Lung (tissue), 17 donors: ENCODE measurements at places on chromosomes 11 and 22.

DNA sequence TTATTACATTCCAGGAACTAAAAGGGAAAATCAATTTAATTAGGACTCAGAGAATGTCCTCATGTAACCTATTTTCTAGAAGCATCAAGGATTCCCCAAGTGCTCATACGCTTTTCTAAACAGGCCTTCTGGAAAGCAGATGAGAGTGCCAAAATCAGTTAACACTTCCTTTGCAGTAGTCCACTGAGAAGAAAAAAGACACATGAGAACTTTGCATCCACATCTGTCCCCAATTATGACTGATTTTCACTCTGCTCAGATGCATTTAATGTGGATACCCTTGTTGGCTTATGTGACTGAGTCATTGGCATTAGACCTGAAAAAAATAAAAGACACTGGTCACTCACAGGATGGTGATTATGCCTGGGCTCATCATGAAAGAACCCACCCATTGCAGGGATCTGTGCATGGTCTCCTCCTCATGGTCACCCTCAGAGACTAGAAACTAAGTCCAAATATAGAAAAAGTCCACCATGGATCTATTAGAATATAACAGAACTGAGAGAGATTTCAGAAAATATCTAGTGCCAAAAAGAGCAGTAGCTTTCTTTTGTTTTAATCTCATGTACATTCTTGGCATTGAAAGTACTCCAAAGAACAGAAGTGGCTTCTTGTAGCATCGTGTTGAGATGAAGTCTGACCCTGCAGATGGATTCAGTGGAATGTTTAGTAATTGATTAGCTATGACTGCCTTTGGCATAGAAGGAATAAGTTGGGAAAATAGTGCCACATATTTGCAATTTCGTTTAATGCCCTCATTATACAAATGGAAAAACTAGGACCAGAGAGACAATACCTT is 48.8 kb upstream of the FIBIN start:
- H3K36me3 ChIP-seq: no peaks in the 10 kb centered on the region
- H3K4me3 ChIP-seq: no peak overlapping the region
- no peaks in the 10 kb centered on the region for H3K27me3 ChIP-seq
- H3K4me1 ChIP-seq: no peaks in the 10 kb centered on the region

GRCh38 chr22:39229688-39230260 is 15.0 kb downstream of the PDGFB start:
- H3K27ac ChIP-seq: no peak overlapping the region
- peaks cover 14% of the 10 kb centered on the region for H3K4me1 ChIP-seq

- peak; percentile 79 for DNase-seq
- no peaks in the 10 kb centered on the region for H3K36me3 ChIP-seq
- no peak overlapping the region for H3K4me3 ChIP-seq
- no peaks in the 10 kb centered on the region for H3K27me3 ChIP-seq
- H3K27ac ChIP-seq: peak overlapping the region; percentile 82
- H3K4me1 ChIP-seq: no peaks in the 10 kb centered on the region
Observed at GRCh38 chr11:16815047-16815767, 76.8 kb downstream of the C11orf58 start.

DNA sequence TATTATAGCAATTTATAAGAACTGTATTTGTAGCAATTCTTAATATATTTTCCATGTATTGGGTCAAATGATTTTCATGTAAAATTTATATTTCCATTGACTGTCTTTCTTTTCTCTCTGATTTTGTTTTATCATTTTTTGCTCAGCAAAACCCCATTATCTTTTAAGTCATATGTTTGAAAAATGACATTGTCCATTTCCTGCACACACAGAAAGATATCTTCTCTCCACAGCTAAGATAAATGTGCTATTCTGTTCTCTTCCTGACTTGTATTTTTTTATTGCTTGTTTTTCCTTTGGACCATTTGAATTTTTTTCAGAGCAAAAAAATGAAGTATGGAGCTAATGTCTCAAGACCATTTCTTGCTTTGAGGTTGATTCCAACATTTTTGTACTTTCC is 6.3 kb upstream of the LRRC55 start:
- no peaks in the 10 kb centered on the region for H3K27me3 ChIP-seq
- H3K36me3 ChIP-seq: no peaks in the 10 kb centered on the region
- no peaks in the 10 kb centered on the region for H3K4me1 ChIP-seq

DNA sequence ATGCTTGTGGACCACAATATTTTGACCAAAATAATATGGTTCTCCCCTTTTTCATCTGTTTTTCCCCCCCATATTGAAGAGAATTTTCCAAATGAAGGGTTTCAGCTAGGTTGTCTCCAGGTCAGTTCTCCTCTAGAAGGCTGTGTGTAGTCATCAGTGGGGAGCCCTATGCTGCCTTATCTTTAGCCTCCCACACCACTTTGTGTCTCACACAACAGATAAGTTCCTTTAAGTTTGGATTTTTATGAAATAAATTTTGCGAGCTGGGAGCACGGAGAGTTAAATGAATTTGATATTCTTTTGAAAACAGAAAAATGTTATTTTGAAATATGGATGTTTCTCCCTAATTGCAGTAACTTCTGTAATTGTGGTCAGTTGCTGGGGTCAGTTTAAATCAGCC is 28.9 kb downstream of the PAX6 start:
- H3K4me1 ChIP-seq: no peaks in the 10 kb centered on the region
- DNase-seq: no peak
- H3K27me3 ChIP-seq: no peaks in the 10 kb centered on the region
- H3K4me3 ChIP-seq: no peak overlapping the region
- no peak overlapping the region for H3K27ac ChIP-seq
- no peaks in the 10 kb centered on the region for H3K36me3 ChIP-seq

DNA sequence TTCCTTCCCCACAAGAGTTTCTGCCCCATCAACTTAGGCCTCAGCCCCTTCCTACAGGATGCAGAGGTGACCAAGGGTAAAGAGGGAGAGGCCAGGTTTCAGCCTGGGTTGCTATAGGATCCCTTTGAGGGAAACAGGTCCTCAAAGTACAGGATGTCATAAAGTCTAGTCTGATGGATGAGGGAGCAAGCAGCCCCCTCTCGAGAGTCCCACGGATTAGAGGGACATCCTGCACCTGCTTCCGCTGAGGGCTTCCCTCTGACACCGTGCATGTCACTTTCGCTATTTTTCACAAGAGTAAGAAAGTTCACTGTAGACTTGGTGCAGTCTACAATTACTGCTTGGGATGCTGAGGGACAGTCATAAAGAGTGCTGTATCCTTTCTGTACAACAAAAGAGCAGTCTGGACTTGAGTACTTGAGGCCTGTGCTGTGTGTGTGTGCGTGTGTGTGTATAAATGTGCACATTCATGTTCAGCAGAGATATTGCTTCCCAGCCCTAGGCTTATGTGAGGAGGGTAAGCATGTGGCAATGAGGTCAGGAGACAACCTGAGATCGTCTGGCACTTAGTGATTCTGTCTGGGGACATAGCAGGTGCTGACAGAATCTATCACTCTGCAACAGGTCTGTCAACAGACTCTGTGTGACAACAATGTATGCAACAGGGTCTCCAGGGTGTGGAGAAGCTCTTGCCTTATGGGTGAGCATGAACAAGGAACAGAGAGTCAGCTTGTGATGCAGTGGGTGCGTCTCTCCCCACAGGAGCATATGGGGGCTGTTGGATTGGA is 18.0 kb upstream of the CHST1 start:
- H3K36me3 ChIP-seq: no peaks in the 10 kb centered on the region
- H3K4me1 ChIP-seq: no peaks in the 10 kb centered on the region
- H3K27ac ChIP-seq: no peak overlapping the region
- H3K4me3 ChIP-seq: no peak overlapping the region
- peaks cover 6% of the 10 kb centered on the region for H3K27me3 ChIP-seq

DNA sequence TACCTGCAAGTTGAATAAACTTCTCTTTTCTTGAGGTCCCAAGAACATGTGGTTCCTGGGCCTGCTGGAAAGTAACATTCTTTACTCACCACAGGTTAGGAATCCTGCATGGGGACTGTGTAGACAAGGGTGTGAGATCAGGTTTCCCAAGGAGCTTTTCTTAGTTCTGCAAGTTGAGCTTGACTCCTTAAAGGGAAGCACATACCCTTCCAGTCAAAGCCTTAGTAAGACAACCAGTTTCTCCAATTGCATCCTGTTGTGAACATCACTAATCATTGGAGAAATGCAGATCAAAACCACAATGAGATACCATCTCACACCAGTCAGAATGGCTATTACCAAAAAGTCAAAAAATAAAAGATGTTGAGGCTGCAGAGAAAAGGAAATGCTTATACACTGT is 48.3 kb upstream of the PAK1 start:
- no peak overlapping the region for H3K27ac ChIP-seq
- H3K27me3 ChIP-seq: no peaks in the 10 kb centered on the region
- H3K4me1 ChIP-seq: no peaks in the 10 kb centered on the region
- H3K4me3 ChIP-seq: no peak overlapping the region
- H3K36me3 ChIP-seq: no peaks in the 10 kb centered on the region
- peak; percentile 20 for DNase-seq

DNA sequence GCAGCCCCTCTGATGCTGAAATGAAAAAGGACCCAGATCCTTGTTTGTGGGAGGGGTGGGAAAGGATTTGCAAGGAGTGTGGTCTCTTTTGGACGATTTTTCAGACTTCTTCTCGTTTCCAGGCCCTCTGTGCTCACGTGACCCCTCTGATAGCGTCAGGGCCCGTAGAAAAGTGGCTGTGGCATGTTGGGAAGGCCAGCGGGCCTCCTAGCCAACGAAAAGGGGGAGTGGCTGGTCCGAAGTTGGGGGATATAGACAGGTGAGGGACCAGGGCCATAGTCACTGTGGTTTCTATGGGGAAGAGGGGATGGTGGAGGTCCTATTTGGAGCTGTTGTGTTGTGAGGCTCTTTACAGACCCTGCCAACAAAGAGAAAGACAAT is 6.6 kb downstream of the PARVB start:
- no peaks in the 10 kb centered on the region for H3K4me1 ChIP-seq
- H3K27me3 ChIP-seq: no peaks in the 10 kb centered on the region
- H3K36me3 ChIP-seq: no peaks in the 10 kb centered on the region
- peak overlapping the region; percentile 51 for H3K27ac ChIP-seq

DNA sequence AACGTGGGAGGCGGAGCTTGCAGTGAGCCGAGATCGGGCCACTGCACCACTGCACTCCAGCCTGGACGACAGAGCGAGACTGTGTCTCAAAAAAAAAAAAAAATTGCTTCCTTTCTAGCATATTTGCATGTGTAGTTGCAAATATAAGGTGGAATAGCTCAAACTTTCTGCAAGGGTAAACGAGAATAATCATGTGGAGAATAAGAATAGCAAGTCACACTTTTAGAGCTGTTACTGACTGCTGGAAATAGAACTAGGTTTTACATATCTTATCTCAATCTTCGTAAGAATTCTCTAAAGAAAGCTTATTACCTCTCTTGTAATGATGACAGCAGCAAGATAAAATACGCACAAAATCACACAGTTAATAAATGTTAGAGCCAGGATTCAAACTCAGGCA is 1.6 kb downstream of the L3MBTL2 start:
- H3K36me3 ChIP-seq: peaks cover 12% of the 10 kb centered on the region
- H3K27ac ChIP-seq: no peak overlapping the region
- DNase-seq: no peak

- H3K4me1 ChIP-seq: no peaks in the 10 kb centered on the region
- no peak overlapping the region for H3K27ac ChIP-seq
- H3K36me3 ChIP-seq: no peaks in the 10 kb centered on the region
- H3K27me3 ChIP-seq: no peaks in the 10 kb centered on the region
Observed at GRCh38 chr11:69711822-69712801, 8.3 kb upstream of the FGF19 start.

DNA sequence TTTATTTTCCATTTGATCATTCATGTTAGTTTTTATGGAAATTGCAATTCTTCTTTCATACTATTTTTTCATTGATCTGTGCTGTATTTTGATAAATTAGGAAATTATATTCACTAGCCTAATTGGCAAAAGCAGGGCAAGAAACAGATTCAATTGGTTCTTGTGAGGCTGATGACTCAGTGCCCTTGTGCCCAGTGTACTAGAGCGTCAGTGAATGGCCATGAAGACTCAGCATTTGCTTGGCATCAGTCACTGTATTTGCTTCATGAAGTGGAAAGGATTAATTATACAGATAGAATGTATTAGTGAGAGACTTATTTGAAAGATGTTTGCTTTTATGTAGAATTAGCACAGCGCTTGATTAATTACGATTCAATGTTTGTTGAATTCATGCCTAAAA is 31.8 kb downstream of the MRGPRX1 start:
- H3K27ac ChIP-seq: no peak overlapping the region
- no peaks in the 10 kb centered on the region for H3K4me1 ChIP-seq
- no peak for DNase-seq

- no peaks in the 10 kb centered on the region for H3K27me3 ChIP-seq
- H3K36me3 ChIP-seq: peaks cover 10% of the 10 kb centered on the region
- DNase-seq: no peak
- H3K4me3 ChIP-seq: no peak overlapping the region
Observed at GRCh38 chr22:31097941-31098631, 9.3 kb downstream of the SELENOM start.

DNA sequence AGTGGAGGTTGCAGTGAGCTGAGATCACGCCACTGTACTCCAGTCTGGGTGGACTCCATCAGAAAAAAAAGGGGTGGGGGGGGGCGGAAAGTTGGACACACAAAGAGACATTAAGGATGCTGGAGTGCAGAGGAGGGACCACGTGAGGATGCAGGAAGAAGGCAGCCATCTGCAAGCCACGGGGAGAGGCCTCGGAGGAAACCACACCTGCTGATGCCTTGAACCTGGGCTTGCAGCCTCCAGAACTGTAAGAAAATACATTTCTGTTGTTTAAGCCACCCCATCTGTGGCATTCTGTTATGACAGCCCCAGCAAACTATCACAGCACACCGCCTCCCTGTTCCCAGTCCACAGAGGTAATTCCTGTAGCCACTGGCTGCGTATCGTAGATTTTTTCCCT is 9.2 kb upstream of the STIP1 start:
- no peaks in the 10 kb centered on the region for H3K27me3 ChIP-seq
- DNase-seq: no peak
- H3K27ac ChIP-seq: no peak overlapping the region
- H3K4me1 ChIP-seq: no peaks in the 10 kb centered on the region

- DNase-seq: no peak
- H3K27ac ChIP-seq: no peak overlapping the region
- no peaks in the 10 kb centered on the region for H3K36me3 ChIP-seq
- no peaks in the 10 kb centered on the region for H3K4me1 ChIP-seq
Observed at GRCh38 chr11:82863209-82863608, 37.0 kb downstream of the PRCP start.

DNA sequence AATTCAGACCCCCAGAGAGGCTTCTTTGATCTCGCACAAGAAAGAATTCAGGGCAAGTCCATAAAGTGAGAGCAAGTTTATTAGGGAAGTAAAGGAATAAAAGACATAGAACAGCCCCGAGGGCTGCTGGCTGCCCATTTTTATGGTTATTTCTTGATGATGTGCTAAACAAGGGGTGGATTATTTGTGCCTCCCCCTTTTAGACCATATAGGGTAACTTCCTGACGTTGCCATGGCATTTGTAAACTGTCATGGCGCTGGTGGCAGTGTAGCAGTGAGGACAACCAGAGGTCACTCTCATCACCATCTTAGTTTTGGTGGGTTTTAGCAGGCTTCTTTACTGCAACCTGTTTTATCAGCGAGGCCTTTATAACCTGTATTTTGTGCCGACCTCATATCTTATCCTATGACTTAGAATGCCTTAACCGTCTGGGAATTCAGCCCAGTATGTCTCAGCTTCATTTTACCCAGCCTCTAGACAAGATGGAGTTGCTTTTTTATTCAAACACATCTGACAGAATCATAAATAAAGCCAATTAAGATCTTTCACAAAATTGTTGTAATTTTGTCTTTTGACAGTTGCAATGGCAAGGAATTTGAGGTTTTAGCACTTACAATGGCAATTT is 7.6 kb downstream of the DDIAS start:
- H3K36me3 ChIP-seq: no peaks in the 10 kb centered on the region
- H3K4me3 ChIP-seq: no peak overlapping the region
- H3K27me3 ChIP-seq: no peaks in the 10 kb centered on the region
- DNase-seq: no peak
- no peaks in the 10 kb centered on the region for H3K4me1 ChIP-seq
